ENCODE measurements at places on chromosomes 7 and 10. TPM values are rescaled to one million over a fixed set of nuclear protein-coding genes. Genes with fewer than 3 reads are reported as not detected.

The TUBAL3 gene
- total RNA-seq, result not detected

The DNAH11 gene
- 0.15 TPM for total RNA-seq

GRCh38 chr10:54441275-54441674 is 359.8 kb downstream of the PCDH15 start:
- DNase-seq, result no peak

The IL6 gene
- total RNA-seq, result not detected

The STEAP1 gene
- 5.5 TPM for total RNA-seq

The AOC1 gene
- 0.15 TPM for total RNA-seq

GRCh38 chr10:9860045-9860444 is 1157.6 kb upstream of the CELF2 start:
- no peak for DNase-seq

The MBL2 gene
- not detected for total RNA-seq

DNA sequence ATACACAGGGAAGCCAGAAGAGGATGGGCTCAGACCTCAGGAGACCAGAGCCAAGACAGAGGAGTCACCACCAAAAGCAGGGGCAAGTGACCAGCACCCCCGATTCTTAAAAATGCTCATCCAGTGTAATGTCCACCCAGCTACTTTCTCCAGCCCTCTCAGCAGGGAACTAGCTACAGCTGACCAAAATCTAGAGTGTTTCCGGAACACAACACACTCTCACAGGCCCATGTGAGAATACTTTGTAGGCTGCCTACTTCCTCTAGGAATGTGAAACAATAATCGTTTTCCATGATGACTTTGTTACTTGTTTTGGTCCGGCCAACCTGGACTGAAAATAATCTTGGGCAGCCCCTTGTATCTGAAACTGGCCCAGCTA is 14.5 kb downstream of the PSAP start:
- DNase-seq, result no peak

The TCAF1 gene
- total RNA-seq, result 35.2 TPM
